ENCODE measurements at places on chromosomes 3 and 15.

DNA sequence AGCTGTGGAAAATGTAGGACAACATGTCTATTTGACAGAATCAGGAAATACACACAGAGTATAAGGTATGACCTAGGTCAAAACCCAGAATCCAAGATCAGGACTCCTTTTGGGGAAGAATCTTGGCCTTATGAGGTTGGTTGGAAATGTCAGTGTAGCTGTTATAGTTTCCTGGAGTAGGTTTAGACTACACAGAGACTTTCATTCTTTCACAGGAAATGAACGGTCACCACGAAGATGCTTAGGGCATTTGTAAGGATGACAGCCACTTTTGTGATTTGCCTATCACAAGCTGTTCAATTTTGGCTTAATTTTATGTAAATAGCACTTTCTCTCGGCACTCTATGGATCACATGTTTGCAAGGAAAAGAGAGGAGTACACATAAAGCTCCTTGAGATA, 18.6 kb upstream of the ZBTB20 start:
- no peak for DNase-seq

DNA sequence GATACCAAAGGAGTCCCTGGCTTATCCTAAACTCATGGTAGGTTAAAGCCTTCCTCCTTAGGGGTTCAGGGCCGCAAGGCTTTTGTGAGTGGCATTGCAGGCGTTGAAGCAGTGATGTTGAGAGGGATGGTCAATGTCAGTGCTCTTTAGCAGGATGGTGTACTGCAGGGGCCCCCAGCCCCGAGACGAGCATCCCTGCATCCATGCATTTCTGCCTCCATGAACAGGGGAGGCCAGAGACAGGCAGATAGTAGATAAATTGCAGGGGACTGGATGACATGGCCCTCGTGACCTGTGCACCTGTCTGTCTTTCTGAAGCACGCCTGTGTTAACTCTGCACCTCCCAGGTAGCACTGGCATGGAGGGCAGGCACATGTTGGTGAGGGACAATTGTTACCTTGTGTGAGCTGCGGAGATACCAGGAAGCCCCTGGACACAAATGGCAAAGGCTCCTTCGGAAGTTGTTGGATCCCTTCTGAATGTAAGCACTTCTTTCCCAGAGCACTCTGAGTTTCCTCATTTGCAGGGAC, 133.5 kb downstream of the SNRPN start:
- no peak for DNase-seq

DNA sequence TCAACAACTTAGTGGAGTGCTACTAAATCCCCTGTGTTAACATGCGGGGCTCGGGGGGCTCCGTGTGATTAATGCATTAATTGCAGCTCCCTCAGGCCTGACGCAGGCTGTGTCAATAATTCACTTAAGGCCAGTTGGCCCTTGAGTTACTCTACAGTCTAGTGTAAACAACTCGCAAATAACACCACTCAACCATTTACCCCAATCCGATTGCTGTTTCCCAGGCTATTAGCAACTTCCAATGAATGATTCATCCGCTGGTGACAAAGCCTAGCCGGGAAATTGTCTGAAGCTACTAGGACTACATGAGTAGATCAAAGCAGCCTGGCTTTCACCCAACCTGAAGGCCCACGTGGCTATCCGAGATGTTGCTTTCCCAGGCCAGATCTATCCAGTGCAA, 121.3 kb upstream of the SOX14 start:
- no peak for DNase-seq

DNA sequence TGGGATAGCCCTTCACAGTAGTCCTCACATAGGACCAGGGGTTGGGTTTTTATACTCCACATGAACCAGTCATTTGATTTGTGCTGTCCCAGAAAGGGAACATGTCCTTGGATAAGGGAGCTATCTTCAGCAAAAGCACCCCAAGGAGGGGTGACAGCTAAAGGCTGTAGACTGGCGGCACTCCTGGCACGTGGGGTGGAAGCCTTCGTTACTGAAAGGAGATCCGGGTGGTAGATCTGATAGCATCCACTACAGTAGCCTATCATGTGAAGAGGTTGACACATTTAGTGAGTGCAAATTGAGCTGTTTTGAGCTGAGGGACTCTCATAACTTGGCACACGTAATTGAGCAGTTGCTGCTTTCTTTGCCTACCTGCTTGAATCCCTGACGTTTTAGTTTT, 588.8 kb upstream of the GOLIM4 start:
- DNase-seq = no peak

DNA sequence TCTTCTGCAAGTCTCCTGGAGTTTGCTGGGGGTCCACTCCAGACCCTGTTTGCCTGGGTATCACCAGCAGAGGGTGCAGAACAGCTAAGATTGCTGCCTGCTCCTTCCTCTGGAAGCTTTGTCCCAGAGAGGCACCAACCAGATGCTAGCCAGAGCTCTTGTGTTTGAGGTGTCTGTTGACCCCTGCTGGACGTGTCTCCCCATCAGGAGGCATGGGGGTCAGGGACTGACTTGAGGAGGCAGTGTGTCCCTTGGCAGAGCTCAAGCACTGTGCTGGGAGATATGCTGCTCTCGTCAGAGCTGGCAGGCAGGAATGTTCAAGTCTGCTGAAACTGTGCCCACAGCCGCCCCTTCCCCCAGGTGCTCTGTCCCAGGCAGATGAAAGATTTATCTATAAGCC, 86.5 kb downstream of the TPRG1 start:
- DNase-seq = no peak

DNA sequence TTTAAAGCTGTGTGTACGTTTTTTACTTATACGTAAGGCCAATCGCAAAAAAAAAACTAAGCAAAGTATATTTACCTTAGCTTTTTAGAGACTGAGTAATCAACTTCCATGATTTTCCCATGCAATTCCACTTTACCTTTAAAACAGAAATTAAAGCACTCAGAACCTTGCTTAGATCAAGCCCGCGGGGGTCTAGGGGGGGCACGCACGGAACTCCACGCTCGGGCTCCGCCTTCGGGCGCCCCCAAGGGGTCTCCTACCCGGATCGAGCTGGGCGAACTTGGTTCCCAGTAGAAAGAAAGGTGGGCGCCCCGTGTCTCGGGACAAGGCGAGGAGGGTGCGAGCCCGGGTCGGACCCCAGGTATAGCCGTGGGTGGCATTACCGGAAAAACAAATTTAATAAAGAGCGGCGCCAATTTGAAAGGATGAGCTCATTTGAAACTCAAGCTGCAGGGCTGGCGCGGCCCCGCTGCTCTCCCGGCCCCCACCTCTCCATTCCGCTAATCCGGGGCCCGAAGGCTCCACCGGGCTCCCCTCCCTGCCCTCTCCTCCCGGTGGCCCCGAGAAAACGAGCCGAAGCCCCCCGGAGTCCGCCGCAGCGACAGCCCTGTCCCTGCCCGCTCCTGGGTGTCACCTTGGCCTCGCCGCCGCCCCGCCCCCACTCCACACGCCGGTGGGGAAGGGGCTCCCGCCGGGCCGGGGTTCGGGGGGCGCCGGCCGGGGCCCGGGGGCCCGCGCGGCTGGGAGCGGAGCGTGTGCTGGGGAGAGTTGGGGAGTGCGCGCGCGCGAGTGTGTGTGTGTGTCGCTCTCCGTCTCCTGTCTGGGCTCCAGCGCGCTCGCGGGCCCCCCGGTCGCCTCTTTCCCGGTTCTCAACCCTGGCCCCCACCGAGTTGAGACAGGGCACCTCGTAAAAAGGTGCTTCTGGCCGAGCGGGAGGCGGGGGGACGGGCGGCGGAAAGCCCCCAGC, 1.5 kb downstream of the IGF2BP2 start:
- no peak for DNase-seq

DNA sequence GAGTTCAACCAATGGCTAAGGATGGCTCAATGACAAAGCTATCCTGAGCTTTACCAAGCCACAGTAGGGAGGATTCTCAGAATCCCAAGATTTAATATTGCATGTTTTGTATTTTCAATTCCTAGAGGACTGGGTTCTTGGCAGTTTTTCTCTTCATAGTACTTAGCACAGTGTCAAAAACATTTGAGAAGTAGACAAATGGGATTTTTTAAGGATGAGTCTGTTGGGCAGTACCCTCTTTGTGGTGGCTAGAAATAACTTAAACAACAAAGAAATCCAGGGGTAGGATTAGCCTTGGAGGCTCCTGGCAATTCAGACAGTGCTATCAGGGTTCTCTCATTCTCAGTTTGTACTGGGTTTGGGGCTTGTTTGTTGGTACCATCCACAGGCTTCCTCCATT, 212.8 kb upstream of the RORA start:
- peak; percentile 13 for DNase-seq

DNA sequence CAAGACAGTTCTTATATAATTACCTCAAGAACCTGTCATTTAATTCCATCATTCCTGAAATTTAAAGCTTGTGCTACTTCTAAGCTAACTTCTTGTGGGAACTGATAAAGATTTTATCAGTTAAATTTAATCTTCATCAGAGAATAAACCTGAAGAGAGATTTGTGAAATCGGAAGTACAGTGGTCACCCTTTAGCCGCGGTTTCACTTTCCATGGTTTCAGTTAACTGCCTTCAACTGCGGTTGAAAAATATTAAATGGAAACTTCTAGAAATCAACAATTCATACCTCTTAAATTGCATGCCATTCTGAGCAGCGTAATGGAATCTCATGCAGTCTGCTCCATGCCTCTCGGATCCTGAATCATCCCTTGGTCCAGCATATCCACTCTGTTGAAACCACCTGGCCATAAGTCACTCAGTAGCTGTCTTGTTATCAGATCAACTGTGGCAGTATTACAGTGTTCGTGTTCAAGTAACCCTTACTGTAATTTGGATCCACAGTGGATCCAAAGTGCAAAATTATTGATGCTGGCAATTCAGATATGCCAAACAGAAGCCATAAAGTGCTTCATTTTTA, 626.1 kb downstream of the CADM2 start:
- DNase-seq = no peak

- no peak for DNase-seq
Observed at GRCh38 chr15:80559320-80559693, 135.8 kb upstream of the ABHD17C start.

GRCh38 chr3:86984271-86984670, 6.7 kb downstream of the VGLL3 start:
- no peak for DNase-seq

GRCh38 chr3:126766653-126767052, 62.6 kb downstream of the CHCHD6 start:
- DNase-seq = no peak

- DNase-seq = no peak
Observed at GRCh38 chr3:48369693-48370332, 2.2 kb upstream of the FBXW12 start.

DNA sequence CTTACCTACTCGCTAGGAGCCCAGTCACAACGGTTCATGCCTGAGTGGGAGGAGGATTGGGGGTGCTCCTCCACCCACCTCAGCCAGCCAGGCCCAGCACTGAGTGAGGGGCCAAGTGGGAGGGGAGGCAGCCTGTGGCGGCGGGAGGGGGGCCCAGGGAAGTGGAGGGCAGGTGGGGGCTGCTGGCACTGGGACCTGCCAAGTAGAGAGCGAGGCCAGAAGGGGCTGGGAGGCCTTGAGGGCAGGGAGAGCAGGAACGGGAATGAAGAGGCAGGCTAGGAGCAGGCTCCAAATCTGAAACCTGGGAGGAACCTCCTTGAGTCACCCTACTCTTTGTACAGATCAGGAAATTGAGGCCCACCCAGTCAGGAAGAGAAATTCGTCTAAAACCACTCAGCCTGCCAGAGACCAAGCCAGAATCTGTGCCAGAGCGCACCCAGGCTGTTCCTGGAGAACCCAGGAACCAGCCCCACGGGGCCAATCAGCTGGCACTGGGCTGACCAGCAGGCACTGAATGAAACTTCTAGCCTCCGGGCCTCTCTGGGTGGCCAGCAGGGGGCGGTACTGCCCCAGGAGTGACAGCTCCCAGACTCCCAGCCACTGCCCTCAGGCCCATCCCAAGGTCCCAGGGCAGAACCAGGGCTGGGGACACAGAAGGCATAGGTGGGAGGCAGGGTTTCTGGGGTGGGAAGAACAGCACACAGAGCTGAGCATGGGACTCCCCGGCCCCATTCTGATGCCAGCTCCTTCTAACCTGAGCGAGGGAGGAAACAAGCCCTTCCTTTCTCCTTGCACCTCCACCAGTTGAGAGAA, 14.8 kb upstream of the CYP11A1 start:
- DNase-seq = peak; percentile 83

DNA sequence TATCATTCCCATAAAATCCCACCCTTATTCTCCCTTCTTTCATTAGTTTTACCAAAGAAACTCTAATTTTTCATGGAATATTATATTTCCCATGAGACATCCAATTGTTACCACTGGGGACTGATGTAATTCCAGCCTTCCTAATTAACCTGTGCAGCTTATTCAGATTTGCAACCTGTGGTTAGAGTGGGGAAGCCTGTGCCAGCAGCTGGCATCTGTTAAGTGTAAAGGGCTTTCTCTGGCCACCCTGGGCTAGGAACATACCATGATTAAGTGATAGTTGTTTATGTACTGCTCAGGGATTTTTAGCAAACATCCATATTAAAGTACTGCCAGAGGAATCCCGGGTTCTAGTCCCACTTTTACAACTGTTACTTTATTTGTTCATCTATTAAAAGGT, 78.2 kb downstream of the TPRG1 start:
- no peak for DNase-seq

DNA sequence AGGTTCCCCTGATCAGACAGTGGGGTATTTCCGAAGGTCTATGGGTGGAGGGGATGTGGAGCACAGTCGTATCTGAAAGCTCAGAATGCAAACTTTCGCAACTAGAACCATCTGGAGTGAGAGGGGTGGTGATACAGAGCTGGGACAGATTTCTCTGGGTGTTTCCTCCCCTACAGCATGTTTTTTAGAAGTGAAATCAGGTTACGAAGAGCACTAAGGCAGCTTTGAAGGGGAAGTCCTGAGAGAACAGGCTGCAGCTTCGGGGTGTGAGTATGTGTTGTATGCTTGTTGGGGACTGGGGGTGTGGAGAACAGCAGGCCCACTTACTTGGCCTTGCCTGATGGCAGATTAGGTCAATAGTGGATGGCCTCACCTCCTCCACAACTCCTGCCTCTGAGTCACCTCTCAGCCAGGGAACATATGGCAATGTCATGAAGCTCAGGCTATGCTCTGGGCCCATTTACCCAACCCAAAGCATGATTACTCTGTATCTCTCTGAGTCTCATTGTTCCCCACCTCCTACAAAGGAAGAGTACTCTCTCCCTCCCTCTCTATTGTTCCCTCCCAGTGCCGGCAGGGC, 107.2 kb upstream of the RASGRP1 start:
- no peak for DNase-seq

DNA sequence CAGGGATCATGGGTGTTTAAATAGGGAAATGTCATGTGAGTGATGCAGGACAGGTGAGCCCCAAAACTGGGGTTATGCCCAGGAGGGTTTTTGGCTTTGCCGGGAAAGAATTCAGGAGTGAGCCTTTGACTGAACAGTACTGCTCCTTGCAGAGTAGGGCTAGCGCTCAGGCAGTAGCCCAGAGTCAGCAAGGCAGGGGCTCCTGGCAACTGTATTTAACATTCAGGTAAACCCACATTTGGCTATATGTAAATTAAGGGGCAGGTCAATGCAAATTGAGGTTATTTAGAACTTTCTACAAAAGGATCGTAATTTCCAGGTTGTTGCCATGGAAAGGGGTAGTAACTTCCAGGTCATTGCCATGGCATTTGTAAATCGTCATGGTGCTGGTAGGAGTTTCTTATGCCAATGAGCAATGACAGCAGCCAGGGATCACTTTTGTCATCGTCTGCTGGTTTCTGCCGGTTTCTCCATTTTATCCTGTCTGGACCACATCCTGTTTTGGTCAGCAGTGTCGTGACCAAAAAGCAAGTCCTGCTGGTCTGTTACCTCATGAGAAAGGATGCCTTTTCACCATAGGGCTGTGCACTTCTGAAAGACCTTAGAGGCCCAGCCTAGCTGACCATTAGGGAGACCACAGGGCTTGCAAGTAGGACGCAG, 24.3 kb downstream of the MTHFS start:
- DNase-seq = no peak

- DNase-seq = no peak
Observed at GRCh38 chr3:18127174-18127858, 297.8 kb downstream of the SATB1 start.

GRCh38 chr15:100903168-100903554, 16.0 kb upstream of the LRRK1 start:
- no peak for DNase-seq

Measured in foreskin keratinocyte (primary cell).